M059J (cell line): ENCODE measurements at places on chromosomes 3 and 15. TPM values are rescaled to one million over a fixed set of nuclear protein-coding genes. Genes with fewer than 3 reads are reported as not detected.

- no peak for DNase-seq
Measured at GRCh38 chr3:159112724-159113123, 310.9 kb downstream of the MFSD1 start.

DNA sequence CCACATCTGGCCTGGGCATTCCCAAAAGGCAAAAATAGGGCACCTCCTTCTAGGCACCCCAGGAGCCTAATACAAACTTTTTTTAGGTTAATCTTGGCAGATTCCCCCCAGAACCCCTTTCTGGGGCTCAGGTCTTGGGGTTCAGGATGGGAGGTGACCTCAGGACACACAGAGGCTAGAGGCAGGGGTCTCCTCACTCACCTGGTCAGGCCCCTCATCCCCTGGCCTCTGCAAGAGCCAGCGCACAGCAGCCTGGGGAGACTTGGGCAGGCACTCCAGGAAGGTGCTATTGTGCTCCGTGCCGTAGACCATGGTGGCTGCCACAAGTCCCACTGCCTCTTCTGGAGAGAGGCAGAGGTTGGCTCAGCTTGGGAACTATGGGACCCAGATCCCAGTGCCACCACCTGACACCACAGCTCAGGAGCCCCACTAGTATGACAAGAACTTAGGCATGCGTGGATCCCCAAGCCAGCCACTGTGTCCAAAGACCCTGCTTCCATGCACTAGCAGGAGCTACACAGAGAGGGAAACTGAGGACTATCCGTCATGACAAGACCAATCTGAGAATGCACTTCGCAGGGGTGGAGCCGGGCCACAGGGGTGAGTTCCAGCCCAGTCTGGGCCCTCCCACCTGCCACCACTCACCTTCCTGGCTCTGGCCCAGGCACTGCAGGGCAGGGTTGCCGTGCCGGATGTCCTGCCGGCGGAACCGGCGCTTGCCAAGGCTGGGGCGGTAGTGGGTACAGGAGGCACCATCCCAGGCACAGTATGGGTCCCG lies 7.4 kb downstream of the SEMA3G start:
- DNase-seq = no peak

DNA sequence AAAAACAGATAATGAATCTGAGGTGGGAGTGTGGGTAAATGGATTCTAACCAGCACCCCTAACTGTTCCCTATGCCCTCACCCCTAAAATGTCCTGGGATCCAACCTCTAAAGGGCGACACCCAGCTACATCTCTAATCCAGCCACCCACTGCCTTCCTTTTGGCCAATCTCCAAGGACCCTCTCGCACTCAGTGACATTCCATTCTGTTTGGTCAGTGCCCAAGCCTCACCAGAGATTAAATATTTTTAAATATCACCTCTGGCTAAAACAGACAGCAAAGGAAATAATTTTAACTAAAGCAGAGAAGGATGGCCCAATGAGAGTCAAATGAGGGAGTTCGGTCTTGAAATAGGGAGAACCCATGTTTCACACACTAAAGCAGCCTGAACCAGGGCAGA lies 19.9 kb upstream of the SCN10A start:
- peak; percentile 28 for DNase-seq

DNA sequence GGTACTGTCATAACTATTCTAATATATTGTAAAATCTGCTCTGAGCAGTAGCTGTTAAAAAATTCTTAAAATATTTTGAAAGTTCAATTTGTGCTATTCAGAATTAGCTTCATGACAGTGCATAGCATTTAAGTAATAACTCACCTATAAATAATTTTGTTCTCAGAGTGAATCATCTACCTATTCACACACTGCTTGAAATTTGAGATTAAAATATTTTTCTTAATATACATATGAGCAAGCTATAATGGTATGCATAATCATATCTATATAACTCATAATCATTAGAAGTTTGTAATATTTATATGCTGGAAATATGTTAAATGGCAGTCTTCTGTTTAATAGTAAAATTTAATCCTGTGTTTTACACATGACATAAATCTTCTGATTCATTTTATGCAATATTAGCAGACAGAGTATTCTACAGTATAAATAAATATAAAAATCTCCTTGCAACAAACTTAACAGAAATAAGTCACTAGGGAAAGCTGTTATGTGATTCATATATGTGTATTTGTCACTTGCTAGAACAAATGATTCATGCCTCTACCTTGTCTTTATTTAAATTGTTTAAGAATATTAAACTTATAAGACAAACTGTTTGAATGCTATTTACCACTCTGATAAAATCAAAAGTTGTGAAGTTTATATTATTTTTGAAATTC lies 710.8 kb downstream of the PLOD2 start:
- no peak for DNase-seq

DNA sequence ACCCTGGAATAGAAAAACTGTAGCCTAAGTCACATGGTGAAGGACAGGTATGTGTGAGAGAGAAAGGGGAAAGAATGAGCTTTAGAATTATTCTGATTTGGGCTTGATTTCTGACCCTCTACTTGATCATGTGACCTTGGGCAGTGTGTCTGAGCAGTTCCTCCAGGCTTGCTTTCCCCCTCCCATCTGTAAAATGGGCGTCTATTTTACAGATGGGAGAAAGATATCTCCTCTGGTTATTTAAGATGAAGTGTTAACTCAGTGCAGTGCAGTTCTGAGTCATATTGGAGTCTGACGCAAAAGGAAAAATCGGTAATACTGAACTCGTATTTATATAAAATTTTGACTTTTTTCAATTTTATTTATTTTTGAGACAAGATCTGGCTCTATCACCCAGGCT lies 38.1 kb upstream of the LMOD3 start:
- DNase-seq = no peak

DNA sequence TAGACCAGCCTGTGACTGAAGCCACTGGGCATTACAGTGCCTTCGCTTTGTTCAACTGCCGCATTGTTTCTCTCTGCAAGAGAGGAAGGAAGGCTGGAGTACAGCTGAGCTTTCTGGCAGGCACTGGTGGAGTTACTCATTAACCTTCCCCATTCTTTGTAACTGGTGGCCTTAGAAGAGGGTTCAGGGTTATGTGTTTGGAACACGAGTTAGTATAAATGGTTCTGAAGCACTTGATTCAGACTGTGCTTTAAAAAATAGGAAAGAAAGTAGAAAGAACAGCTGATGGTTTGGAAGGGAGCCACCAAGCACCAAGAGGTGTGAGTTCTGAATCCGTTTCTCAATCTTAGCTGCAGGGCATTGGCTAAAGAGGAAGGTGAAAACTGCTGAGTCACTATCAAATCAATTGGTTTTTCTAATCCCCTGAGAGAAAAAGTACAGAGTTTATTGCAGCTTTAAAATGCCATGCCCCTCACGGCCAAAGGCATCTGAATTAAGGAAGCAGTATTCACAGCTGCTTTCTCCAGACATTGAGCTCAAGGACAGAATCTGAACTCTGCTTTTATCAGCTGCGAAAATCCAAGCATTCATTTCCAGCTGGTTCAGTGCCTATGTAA lies 3.6 kb downstream of the HGD start:
- peak; percentile 84 for DNase-seq

The CLK3 gene
- 60.7 and 81.1 TPM in 2 replicates for total RNA-seq

The LYZL4 gene
- total RNA-seq = not detected in 2 replicates
